GM12878 (cell line): ENCODE measurements at places on chromosomes 7 and 10. TPM values are rescaled to one million over a fixed set of nuclear protein-coding genes. Genes with fewer than 3 reads are reported as not detected.

The CLRN3 gene
- total RNA-seq = not detected in 2 replicates

DNA sequence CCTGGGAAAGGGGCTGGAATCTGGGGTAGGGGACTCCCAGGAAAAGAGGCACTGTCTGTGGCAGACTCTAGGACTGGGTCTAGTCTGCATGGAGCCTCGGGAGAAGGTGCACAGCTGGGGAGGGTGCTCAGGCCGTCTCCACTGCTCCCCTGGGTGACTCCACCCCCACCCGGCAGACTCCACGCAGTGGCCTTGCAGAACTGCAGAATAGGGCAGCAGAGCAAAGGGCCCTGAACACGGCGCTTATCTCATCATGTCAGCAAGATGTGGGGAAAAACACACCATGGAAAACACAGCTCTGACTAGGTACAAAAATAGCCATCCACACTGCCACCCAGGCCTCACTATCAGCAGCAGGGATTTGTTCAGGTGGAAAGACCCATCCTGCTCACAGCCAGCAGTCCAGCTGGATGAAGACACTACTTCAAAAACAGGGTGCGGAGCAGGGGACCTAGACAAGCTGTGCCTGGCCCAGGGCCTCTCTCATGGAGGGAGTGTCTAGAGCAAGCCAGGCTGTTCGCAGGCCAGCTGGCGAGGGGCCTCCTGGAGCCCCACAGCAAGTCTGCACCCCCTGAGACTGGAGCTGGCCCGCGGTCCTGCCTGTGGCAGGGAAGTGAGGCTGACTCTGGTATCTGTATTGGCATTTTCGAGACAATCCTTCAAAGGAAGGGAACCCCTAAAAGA is 11.7 kb downstream of the MAT1A start:
- H3K36me3 ChIP-seq = no peaks in the 10 kb centered on the region
- H3K27me3 ChIP-seq = no peaks in the 10 kb centered on the region
- no peak overlapping the region for H3K4me3 ChIP-seq
- DNase-seq = no peak
- no peaks in the 10 kb centered on the region for H3K4me1 ChIP-seq

DNA sequence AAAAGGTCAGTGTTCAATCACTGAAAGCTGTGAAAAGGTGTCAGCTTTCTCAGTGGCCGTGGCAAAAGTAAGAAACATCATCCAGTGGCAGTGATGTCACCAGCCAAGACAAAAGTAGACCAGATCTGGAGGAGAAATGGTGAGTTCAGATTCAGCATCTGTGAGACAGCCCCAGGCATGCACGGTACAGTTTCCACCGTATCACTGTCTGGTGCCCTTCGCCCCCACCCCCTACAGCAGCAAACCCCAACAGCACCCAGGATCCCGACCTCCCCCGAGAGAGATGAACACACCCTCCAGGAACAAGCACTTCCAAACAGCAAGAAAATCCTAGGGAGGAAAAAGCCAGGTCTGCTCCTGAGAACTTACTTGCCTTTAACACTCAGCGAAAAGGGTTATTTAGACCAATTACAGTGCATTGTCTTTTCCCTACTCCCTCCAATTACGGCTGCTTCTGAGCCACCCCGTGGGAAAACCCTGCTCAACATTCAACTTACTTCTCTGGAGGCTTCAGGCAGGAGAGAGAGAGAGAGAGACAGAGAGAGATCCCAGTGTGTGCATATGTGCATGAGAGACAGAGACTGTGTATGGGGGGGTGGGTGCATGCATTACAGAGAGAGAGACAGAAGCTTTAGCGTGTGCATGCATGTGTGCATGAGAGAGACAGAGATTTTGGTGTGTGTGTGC is 189.6 kb downstream of the GRID1 start:
- H3K27me3 ChIP-seq = peaks cover 7% of the 10 kb centered on the region
- no peak for DNase-seq
- no peaks in the 10 kb centered on the region for H3K36me3 ChIP-seq
- no peaks in the 10 kb centered on the region for H3K4me1 ChIP-seq

GRCh38 chr7:85805656-85806055 is 618.8 kb upstream of the SEMA3D start:
- no peak overlapping the region for H3K4me3 ChIP-seq
- H3K4me1 ChIP-seq = no peaks in the 10 kb centered on the region
- no peak overlapping the region for H3K27ac ChIP-seq
- H3K36me3 ChIP-seq = no peaks in the 10 kb centered on the region
